ENCODE measurements at places on chromosomes 1 and 21. TPM values are rescaled to one million over a fixed set of nuclear protein-coding genes. Genes with fewer than 3 reads are reported as not detected.

- no peak for DNase-seq
Measured at GRCh38 chr1:113094506-113094905, 21.5 kb downstream of the LRIG2 start.

- no peak for DNase-seq
Measured at GRCh38 chr1:246647113-246647512, 77.1 kb upstream of the SCCPDH start.

GRCh38 chr1:92291372-92291999 is 7.3 kb downstream of the GLMN start:
- peak; percentile 68 for DNase-seq

- DNase-seq = peak; percentile 7
Measured at GRCh38 chr1:21126324-21126723, 50.4 kb downstream of the EIF4G3 start.

- DNase-seq = no peak
Measured at GRCh38 chr21:44914176-44914874, 6.4 kb downstream of the ITGB2 start.

DNA sequence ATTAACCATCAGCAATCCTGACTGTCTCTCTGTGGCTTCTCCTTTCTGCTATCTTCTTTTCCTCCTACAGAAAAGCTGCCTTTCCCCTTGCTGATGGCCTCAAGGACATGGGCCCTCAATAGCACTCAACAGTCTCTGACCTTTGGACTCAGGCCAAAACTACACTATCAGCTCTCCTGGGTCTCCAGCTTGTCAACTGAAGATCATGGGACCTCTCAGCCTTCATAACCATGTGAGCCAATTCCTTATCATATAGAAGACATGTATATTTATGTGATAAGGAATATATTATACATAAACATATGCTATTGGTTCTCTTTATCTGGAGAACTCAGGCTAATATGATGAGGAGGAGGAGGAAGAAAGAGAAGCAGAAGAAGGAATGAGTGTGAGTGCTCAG is 91.8 kb upstream of the GJB5 start:
- DNase-seq = no peak

DNA sequence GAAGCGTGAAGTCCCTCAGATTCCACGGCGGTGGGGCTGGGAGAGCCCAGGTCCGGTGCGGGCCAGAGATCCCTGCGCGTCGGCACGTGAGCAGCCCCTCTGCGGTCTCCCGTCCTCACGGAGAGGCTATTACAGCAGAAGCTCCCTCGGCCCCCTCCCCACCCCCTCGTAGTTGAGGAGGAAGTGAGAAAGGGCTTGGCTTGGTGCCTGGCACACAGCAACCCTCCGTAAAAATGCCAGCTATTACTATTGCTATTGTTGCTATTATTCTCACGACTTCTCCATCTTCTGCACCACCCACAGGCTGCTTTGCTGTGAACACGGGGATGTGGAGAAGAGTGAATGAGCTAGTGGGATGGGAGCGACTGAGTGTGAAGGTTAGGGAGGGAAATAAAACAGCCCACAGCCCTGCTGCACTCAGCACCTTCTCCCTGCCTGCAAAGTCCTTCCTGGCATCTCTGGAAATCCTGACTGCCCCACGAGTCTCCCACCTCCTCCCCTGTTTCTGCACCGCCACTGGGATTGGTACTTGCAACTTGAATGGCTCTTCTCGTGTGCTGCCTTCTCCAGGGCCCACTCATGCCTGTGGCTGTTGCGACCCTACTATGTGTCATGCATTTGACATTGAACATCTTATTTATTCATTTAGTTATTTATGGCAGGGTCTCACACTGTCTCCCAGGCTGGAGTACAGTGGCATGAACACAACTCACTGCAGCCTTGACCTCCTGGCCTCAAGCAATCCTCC is 26.6 kb downstream of the ZBTB18 start:
- DNase-seq = no peak

DNA sequence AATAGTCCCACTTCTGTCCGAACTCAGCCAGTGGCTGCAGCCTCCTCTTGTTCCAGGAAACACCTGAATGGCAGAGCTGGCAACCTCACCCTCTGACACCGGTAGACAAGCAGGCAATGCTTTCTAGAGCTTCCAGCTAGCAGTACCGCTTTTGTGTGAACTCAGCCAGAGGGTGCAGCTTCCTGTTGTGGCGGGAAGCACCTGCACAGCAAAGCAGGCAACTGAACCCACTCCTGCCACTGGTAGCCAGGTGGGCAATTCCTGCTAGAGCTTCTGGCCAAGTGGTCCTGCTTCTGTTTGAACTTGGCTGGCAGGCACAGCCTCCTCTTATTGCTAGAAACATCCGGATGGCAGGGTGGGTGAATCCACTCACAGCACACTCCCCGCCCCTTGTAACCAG is 40.1 kb upstream of the TMPRSS15 start:
- no peak for DNase-seq

GRCh38 chr1:36238433-36238832 is 14.2 kb downstream of the THRAP3 start:
- no peak for DNase-seq

DNA sequence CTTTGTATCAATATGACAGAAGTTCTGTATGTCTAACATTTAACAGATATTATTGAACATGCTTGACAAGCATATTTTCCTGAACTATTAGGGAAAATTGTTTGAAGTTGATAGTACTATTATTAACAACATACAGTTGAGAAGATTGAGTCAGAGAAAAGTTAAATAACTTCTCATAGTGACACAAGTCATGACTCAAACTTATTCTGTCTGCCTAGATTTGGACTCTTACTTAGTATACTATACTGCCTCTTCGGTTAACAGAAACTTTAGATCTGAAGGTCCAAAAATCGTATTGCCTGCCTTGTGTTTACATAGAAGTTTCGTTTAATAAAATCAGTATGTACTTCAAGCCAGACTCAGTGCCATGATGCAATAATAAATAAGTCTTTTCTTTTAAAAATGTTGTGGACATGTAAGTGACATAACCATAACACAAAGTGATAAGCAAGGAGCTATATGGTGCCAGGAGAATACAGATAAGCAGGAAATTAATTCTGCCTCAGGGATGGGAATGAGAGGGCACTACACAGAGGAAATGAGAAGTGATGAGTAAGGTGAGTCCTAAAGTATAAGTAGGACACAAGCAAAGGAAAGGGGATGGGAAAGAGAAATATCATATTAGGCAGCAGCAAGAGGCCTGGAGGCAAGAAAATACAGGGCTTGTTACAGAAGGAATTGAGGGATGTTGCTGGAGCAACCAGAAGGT is 48.1 kb downstream of the LHX9 start:
- peak; percentile 68 for DNase-seq

- no peak for DNase-seq
Measured at GRCh38 chr1:86263101-86263500, 106.5 kb upstream of the COL24A1 start.

DNA sequence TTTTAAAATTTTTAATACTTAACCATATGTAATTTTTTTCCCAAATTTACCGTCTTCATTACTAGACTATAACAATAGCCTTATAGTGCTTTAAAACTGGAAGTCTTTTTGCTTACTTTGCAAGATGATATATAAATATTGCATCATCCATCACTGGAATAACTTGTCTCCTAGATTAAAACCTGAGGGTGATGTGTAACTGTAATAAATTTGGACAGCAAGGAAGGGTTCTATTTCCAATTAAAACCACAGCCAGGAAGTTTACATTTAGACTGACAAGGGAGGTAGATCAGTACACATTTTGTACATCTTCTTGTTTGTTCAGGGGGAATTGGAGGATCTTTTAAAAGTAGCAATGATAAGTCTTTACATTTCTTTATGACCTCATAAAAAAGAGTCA is 21.9 kb downstream of the NTNG1 start:
- peak; percentile 64 for DNase-seq

- DNase-seq = no peak
Measured at GRCh38 chr1:91397605-91398004, 7.0 kb downstream of the HFM1 start.

DNA sequence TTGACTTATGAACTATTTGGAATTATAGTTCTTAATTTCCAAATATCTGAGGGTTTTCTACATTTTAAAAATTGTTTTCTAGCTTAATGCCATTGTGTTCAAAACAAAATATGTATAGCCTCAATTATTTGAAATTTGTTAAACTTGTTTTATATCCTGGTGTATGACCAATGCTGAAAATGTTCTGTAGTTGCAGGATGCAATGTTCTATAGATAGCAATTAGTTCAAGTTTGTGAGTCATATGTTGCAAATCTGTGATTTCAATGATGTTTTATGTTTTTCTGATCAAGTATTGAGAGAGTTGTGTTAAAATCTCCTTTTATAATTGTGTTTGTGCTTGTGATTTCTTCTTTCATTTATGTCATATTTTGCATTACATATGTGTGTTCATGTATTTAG is 517.5 kb downstream of the ADGRL2 start:
- DNase-seq = peak; percentile 82

DNA sequence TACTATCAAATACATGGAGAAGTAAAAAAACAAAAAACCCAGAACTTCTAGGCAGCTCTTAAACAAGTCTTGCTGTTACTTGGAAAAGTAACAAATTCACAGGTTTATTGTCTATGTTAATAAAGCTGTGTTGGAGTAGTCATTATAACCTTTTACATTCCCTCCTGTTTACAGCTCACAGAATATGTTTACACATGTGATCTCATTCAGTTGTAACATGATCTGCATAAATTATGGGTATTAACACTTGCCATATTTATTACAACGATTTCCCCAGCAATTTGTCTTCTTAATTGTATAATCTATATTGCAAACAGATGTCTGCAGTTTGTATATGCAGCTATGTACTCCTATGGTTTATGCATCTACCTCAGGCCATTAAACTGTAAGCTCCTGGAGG is 28.6 kb downstream of the ERG start:
- no peak for DNase-seq

- peak; percentile 86 for DNase-seq
Measured at GRCh38 chr1:192559115-192560006, 16.2 kb upstream of the RGS1 start.

DNA sequence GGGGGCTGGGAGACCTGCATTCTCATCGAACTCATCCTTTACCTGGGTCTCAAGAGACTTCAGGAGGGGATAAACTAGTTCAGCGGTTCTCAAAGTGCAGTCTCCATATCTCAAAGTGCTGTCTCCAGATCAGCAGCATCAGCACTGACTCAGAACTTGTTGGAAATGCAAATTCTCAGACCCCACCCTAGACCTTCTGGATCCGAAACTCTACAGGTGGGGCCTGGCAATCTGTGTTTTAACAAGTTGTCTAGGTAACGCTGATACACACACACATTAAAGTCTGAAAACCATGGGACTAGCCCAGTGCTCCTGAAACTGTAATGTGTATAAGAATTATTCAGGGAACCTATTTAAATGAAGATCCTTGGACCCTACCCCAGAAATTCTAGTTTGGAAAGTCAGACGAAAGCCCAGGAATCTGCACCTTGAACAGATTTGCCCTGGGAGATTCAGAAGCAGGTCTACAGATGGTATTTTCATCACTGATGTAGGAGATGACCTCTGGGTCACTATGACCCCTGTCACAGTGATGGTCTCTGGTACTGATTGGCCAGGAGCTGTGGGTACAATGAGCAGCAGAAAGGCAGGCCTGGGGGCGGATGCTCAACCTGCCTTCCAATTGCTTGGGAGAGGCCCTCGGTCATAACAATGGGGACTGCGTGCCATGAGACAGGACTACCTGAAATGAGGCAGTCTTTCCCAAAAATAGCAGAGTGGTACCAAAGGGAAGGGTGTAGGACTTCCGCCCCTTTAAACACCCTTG is 127.2 kb downstream of the FAM78B start:
- DNase-seq = no peak

- DNase-seq = no peak
Measured at GRCh38 chr1:198165927-198166647, 9.3 kb downstream of the NEK7 start.

GRCh38 chr1:222927031-222927430 is 112.2 kb downstream of the DISP1 start:
- DNase-seq = no peak

GRCh38 chr1:35886577-35887431 is 3.8 kb downstream of the AGO1 start:
- DNase-seq = no peak

Gene FAM163A
- total RNA-seq = not detected

Gene MOB3C
- 8.4 TPM for total RNA-seq

Gene TBX15
- total RNA-seq = not detected

Gene TSPAN2
- total RNA-seq = 0.13 TPM

Gene GUCA2A
- total RNA-seq = not detected

Gene AKR7A3
- 0.26 TPM for total RNA-seq

Gene MASP2
- not detected for total RNA-seq

Gene GGPS1
- total RNA-seq = 25.3 TPM

Gene SLC9C2
- not detected for total RNA-seq

Measured in bronchial epithelial cell (primary cell).